ENCODE measurements at places on chromosomes 13 and 19.

DNA sequence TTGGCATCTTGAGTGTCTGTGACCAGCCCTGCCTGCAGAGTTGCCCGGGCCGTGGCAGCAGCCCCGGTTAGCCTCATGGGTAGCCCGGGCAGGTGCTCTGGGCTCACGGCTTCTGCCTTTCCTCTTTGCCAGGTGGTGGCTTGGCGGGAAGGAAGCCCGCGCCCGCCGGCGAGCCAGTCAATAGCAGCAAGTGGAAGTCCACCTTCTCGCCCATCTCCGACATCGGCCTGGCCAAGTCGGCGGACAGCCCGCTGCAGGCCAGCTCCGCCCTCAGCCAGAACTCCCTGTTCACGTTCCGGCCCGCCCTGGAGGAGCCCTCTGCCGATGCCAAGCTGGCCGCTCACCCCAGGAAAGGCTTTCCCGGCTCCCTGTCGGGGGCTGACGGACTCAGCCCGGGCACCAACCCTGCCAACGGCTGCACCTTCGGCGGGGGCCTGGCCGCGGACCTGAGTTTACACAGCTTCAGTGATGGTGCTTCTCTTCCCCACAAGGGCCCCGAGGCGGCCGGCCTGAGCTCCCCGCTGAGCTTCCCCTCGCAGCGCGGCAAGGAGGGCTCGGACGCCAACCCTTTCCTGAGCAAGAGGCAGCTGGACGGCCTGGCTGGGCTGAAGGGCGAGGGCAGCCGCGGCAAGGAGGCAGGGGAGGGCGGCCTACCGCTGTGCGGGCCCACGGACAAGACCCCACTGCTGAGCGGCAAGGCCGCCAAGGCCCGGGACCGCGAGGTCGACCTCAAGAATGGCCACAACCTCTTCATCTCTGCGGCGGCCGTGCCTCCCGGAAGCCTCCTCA, 9.9 kb downstream of the PLEKHJ1 start:
- DNase-seq, result no peak
- H3K36me3 ChIP-seq, result peaks cover 11% of the 10 kb centered on the region
- no peak overlapping the region for H3K27ac ChIP-seq
- no peaks in the 10 kb centered on the region for H3K4me1 ChIP-seq

- no peak for DNase-seq
- no peaks in the 10 kb centered on the region for H3K4me1 ChIP-seq
- no peak overlapping the region for H3K27ac ChIP-seq
- H3K36me3 ChIP-seq, result no peaks in the 10 kb centered on the region
- H3K27me3 ChIP-seq, result no peaks in the 10 kb centered on the region
These were observed 4.9 kb upstream of the GIPC3 start for GRCh38 chr19:3580156-3580934.

GRCh38 chr13:96824140-96824539, 170.1 kb downstream of the OXGR1 start:
- DNase-seq, result no peak
- no peaks in the 10 kb centered on the region for H3K36me3 ChIP-seq
- H3K4me1 ChIP-seq, result no peaks in the 10 kb centered on the region
- H3K4me3 ChIP-seq, result no peak overlapping the region
- H3K27me3 ChIP-seq, result no peaks in the 10 kb centered on the region

GRCh38 chr13:108760129-108760528, 130.7 kb downstream of the MYO16 start:
- H3K36me3 ChIP-seq, result no peaks in the 10 kb centered on the region
- H3K4me3 ChIP-seq, result no peak overlapping the region
- DNase-seq, result no peak
- H3K27ac ChIP-seq, result no peak overlapping the region
- no peaks in the 10 kb centered on the region for H3K4me1 ChIP-seq
- H3K27me3 ChIP-seq, result no peaks in the 10 kb centered on the region

GRCh38 chr13:102309110-102309509, 92.7 kb downstream of the FGF14 start:
- H3K27ac ChIP-seq, result no peak overlapping the region
- H3K4me1 ChIP-seq, result no peaks in the 10 kb centered on the region
- peak; percentile 31 for DNase-seq
- no peaks in the 10 kb centered on the region for H3K27me3 ChIP-seq
- H3K36me3 ChIP-seq, result no peaks in the 10 kb centered on the region

DNA sequence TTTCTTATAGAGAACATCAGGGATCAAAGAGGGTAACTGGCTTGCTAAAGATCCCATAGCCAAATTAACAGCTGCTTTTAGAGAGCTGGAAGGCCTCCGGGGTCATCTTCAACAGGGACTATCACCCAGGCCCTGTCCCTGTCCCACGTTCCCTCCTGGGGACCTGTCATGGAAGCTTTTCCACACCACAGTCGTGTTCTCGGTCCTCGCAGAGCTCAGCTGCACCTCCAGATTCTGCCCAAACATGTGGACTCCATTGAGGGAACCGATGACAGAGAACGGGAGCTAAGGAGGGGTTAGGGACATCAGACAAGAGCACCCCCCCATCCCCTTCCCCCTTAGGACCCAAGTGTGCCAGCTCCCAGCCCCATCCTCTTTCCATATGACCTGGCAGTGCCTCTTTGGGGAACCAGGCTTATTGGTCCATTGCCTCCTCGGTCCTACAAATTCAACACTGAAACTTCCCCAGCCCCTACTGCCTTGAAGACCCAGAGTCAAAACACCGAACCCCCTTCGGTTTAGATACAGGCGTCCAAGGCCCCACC, 568 bp downstream of the FUZ start:
- no peak for DNase-seq
- H3K4me3 ChIP-seq, result peak overlapping the region; percentile 84
- peaks cover 8% of the 10 kb centered on the region for H3K4me1 ChIP-seq
- no peaks in the 10 kb centered on the region for H3K36me3 ChIP-seq
- no peaks in the 10 kb centered on the region for H3K27me3 ChIP-seq

DNA sequence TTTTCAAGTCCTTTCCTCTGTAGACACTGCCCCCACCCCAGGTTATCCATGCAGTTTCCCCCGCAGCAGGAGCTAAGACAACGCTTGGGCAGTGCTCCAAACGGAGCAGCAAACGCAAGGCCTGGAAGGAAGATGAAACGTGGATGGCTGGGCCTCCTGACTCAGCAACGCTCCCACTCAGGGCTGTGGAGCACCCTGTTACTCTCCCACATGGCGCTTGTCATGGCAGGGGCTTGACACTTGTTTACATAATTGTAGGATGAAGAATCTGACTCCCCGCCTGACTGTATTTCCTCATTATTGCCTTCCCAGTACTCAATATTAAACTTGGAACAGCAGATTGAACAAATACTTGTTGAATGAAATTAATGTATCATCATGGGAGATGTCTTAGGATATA, 799 bp upstream of the C1QTNF9B start:
- DNase-seq, result peak; percentile 19
- H3K27me3 ChIP-seq, result no peaks in the 10 kb centered on the region
- no peaks in the 10 kb centered on the region for H3K4me1 ChIP-seq
- no peak overlapping the region for H3K4me3 ChIP-seq
- H3K36me3 ChIP-seq, result no peaks in the 10 kb centered on the region

GRCh38 chr13:80374444-80374843, 33.5 kb upstream of the SPRY2 start:
- H3K36me3 ChIP-seq, result no peaks in the 10 kb centered on the region
- H3K4me3 ChIP-seq, result no peak overlapping the region
- DNase-seq, result no peak
- H3K4me1 ChIP-seq, result no peaks in the 10 kb centered on the region
- no peak overlapping the region for H3K27ac ChIP-seq
- no peaks in the 10 kb centered on the region for H3K27me3 ChIP-seq

DNA sequence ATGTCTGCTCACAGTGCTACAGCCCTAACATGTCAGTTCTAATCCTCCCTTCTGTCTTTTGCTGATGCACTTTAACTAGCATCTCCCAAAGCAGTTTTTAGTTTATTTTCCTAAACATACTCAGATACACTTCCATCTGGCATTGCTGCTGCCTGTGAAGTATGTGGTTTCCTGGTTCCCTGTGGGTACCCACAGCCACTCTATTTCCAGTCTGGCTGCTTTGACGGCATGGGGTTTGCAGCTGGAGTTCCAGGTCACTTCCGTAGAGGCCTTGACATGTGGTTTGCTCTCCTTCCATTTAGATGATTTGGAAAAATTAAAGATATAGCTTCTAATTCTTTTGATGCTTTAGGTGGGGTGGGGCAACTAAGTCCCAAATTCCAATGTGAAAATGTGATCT, 375.5 kb downstream of the PCDH20 start:
- no peak overlapping the region for H3K27ac ChIP-seq
- H3K27me3 ChIP-seq, result no peaks in the 10 kb centered on the region
- H3K36me3 ChIP-seq, result no peaks in the 10 kb centered on the region
- H3K4me1 ChIP-seq, result no peaks in the 10 kb centered on the region

- H3K36me3 ChIP-seq, result no peaks in the 10 kb centered on the region
- no peak for DNase-seq
- H3K27me3 ChIP-seq, result no peaks in the 10 kb centered on the region
These were observed 167.1 kb upstream of the SOX1 start for GRCh38 chr13:111899714-111900389.

DNA sequence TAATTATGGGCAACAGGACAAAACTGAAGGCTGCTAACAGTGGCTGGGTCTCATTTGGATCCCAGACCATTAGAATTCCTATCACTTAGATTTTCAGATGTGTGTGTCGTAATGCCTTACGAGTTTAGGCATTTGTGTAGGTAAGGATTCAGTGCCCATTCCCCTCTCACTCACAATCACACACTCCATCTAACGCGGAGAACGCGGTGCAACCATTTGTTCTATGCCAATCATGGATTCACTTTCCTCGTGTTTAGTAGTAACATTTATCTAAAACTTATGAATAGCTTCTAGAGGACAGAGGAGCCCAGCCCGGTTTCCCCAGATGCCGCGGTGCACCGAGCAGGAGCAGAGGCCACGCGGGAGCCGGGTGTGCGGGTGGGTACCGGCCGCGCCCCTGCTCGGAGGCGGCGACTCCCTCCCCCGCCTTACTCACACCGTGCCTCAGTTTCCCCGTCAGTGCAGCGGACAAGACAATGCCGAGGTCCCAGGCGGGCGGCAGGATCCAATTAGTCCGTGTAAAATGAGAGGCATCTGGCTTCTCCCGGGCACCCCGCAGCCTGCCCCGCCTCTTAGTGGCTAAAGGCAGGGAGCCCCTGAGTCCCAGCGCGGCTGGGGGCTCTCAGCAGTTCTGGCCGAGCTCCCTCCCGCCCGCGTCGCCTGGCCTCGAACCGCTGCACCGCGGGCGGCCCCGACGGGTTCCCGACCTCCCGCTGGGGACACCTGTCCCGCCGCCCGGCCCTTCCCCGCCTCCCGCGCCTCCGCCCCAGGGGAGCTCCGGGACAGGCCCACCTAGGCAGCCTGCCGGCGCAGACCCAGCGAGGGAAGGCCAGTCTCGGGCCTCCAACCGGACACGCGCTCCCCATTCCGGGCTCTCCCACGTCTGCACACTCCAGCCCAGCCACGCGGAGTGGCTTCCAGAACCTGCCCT, 5.9 kb upstream of the C1QTNF9B start:
- DNase-seq, result peak; percentile 76
- H3K4me1 ChIP-seq, result peaks cover 3% of the 10 kb centered on the region
- no peak overlapping the region for H3K27ac ChIP-seq
- H3K27me3 ChIP-seq, result no peaks in the 10 kb centered on the region

DNA sequence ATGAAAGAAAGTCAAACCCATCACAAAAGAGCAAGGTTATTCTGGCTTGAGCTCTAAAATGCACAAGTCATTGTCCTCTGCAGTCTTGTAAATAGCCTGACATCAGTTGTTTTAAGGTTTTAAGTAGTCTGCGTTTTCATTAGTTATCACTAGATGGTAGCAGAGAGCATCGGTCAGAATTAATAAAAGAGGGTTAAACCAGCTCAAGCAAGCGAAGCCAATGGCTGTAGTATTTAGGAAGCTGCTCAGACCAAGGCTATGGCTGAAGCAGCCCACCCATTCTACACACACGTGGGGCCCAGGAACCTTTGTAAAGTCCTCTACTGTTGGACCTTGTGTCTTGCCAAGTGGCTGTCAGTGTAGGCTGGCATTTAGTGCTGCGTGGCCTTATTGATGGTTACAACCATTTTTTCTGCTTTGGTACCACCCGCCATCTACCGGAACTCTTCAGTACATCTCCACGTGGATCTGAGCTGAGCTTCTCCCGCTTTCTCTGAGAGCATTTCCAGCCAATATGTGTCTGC, 13.3 kb upstream of the ZNF57 start:
- H3K4me1 ChIP-seq, result no peaks in the 10 kb centered on the region
- no peaks in the 10 kb centered on the region for H3K36me3 ChIP-seq
- no peak for DNase-seq

- DNase-seq, result peak; percentile 82
- no peak within 1 kb of the TSS for H3K27ac ChIP-seq
- no peaks in the 10 kb centered on the region for H3K36me3 ChIP-seq
- peaks cover 9% of the 10 kb centered on the region for H3K27me3 ChIP-seq
- H3K4me1 ChIP-seq, result peaks cover 11% of the 10 kb centered on the region
- H3K4me3 ChIP-seq, result no peak within 1 kb of the TSS
These were observed at the start of gene KISS1R for GRCh38 chr19:917323-918151. Gene KISS1R, plus strand, starts transcription at chr19:917333. Its CDS starts 170 bp downstream, at chr19:917503.

- peak overlapping the region; percentile 97 for H3K27ac ChIP-seq
- DNase-seq, result no peak
- no peaks in the 10 kb centered on the region for H3K27me3 ChIP-seq
- no peaks in the 10 kb centered on the region for H3K4me1 ChIP-seq
- peaks cover 3% of the 10 kb centered on the region for H3K36me3 ChIP-seq
These were observed 38.4 kb upstream of the NANOS3 start for GRCh38 chr19:13838435-13839129.

DNA sequence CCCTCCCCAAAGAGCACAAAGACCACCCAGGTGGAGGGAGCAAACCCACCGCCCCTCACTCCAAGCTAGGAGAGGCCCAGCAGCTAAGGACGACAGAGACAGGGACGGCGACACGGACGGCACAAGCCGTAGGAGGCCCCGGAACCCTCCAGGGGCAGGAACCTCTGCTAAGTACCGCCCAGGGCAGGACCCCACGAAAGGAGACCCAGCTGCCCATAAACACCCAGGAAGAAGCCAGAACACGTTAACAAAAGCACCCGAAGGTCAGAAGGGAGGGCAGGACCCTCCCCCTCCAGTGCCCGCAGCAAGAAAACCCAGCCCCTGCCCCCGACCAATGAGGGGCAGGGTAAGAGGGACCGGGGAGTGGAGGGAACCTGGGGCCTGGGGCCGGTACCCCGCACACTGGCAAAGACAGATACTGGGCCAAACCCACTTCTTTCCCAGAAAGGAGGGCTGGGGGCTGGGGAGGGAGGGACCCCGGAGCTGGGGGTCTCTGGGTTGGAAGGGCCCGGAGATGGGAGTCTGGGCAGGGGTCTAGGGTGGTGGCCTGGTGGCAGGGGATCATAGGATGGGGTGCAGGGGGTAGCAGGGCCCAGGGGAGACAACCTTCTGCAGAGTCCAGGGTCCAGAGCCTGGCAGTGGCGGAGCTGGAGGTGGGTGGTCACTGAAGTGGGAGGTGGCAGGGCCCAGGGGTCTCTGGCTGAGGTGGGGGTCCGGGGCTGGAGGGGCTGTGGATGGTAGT, 2.4 kb downstream of the BTBD2 start:
- H3K36me3 ChIP-seq, result no peaks in the 10 kb centered on the region
- no peak for DNase-seq
- no peak overlapping the region for H3K4me3 ChIP-seq
- H3K27ac ChIP-seq, result no peak overlapping the region
- no peaks in the 10 kb centered on the region for H3K4me1 ChIP-seq

Measured in kidney (tissue), 22 donors.